Muscle of leg (tissue), 16 donors: ENCODE measurements at places on chromosomes 6 and 20.

DNA sequence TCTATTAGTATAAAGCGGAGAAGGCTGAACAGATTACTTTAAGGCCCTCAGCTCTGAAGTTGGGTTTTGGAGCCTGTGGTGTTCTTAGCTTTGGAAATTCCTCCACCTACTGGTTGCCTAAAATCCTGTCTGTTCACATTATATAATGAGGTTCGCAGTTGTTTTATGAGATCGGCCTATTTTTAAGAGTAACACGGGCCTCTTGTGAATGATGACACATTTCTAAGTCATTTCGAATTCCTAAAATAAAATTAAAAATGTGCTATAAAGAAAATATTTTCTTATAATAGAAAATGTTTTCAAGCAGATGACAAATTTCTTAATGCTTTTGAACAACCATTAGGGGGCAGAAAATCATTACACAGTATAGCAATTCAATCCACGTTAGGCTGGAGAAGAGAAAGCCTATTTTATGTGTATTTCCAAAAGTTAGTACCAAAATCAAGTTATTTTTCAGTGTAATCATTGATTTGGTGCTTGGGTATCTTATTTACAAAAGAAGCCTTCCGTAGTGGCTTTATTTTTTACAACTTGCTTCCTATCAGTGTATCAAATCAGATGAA is 15.8 kb upstream of the FAM8A1 start:
- DNase-seq: peak; percentile 92

DNA sequence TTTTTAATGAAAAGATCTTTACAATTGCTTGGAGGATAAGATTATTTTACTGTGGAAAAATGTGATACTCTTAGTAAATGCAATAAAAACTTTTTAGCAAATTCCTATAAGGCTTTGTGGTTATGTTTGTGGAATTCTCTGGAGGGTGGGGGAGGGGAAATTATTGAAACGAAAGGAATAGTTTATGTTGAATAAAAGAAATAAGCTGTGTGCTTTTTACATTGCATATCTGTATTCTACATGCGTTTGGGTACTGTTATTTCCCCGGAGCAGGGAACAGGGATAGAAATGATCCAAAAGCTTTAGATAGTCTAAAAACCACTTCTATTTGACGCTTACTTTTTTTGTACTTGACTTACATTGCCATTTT is 143.8 kb downstream of the SLC16A10 start:
- DNase-seq: no peak

DNA sequence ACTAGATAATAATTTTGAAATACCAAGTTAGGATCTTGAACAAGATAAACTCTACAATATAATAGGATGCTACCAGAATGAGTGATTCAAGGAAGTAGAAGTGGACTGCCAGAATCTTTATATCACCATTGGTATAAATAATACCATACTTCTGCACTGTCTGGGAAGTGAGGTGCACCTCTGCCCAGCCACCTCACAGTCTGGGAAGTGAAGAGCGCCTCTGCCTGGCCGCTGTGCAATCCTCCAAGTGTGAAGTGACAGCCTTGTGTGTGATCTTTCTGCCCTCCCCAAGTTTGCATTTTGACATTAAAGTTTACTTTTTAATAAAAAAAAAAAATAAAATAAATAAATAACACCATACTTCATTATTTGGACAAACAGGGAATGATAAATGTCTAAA is 18.8 kb downstream of the LATS1 start:
- no peak for DNase-seq

- peak; percentile 78 for DNase-seq
Observed at GRCh38 chr6:52416629-52417151, 3.5 kb upstream of the EFHC1 start.

DNA sequence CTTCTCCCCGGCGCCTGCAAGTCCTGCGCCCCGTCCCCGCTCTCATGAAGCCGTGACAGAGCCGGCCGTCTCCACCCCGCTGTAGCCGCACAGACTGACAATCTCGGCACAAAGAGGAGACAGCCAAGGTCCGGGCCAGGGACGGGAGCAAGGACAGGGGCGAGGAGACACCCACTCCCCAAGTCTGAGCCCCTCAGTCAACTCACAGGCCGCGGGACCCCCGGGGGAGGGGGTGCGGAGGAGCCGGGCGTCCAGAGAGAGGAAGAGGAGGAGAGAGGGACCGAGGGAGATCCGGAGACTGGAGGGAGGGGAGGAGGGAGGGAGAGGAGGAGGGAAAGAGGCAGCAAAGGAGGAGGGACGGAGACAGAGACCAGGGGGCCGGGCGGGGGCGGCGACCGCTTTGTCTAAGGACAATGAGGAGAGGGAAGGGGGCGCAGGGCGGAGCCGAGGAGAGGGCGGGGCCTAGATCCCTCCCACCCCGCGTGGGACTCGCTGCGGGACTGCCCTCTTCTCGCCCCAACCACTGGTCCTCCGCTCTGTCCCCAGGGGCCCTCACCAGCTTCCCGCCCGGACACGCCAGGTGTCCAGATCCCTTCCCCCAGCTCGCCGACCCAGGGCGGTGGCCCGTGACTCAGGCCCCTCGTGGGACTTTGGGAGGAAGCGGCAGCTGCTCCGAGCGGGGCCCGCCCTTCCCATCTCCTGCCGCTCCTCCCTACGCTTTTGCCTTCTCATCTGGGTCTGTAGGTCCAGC is 638 bp upstream of the PPP1R18 start:
- peak; percentile 99 for DNase-seq

GRCh38 chr6:158663625-158664165 is 13.8 kb downstream of the SYTL3 start:
- peak; percentile 78 for DNase-seq

DNA sequence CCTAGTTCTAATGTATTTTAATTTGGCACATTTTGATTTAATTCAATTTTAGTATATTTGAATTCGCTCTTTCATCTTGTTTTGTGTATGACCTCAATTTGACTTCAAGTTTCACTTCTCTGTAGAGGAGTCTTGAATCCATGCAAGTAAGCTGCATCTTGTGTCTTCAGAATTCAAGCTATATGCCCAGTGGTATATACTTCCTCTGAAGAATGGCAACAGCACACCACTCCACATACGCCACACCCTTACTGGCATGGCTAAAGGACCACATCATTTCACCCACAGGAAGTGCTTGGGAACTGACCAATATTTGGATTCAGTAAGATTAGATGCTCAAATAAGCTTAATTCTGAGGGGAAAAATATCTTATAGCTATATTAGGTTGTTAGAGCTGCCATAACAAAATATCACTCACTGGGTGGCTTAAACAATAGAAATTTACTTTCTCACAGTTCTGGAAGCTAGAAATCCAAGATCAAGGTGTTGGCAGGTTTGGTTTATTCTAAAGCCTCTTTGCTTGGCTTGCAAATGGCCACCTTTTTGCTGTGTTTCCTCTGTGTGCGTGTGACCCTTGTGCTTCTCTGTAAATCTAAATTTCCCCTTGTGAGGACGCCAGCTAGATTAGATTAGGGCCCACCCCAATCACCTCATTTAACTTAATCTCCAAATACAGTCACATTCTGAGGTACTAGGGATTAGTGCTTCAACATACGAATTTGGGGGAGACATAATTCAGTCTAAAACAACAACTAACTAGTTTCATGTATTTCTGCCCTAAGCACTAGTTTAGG is 2.8 kb upstream of the ASF1A start:
- peak; percentile 25 for DNase-seq

DNA sequence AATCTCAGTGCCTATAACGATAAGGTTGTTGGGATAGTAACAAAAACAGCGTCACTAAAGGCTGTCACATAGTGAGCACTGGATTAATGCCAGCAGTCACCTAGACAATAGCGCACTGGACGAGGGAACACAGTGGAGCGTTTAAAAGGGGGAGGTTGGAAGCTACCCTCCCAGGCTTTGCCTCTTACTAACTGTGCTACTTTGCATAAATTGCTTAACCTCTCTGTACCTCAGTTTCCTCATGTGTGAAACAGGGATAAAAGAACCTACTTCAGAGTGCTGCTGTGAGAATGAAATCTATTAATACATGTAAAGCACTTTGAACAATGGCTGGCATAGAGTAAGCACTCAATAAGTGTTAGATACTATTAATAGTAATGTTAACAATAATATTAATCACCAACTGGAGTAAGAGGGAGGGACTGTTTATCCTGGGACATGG is 10.5 kb downstream of the BCL2L1 start:
- DNase-seq: peak; percentile 57

DNA sequence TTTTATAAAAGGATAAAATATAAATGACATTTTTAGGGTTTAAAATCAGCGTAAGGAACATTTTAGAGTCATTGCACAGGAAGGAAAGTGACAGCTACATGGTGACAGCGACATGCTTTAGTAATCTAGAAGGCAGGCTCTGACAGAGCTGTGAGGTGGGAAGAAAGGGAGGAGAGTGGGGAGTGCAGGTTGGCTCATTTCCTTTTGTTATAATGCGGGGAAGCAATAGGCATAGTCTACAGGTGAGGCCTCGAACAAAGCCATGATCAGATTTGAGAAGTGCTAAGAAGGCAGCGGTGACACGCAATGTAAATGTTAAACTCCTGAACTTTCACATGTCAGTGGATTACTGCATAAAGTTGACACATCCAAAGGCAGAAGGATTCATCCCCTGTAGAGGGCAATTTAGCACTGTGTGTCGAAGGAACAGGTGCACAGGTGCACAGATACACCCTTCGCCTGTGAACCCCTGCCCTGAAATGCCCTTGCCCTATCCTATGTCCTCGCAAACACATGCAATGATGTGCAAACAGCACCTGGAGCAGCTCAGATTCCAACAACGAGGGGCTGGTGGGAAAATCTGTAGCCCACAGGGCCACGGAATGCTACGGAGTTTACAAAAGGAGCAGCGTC is 32.4 kb upstream of the SMOC2 start:
- DNase-seq: no peak

- no peak for DNase-seq
Observed at GRCh38 chr6:45643126-45643525, 265.4 kb upstream of the SUPT3H start.

- DNase-seq: no peak
Observed at GRCh38 chr20:60446267-60447111, 488.3 kb downstream of the CDH26 start.

DNA sequence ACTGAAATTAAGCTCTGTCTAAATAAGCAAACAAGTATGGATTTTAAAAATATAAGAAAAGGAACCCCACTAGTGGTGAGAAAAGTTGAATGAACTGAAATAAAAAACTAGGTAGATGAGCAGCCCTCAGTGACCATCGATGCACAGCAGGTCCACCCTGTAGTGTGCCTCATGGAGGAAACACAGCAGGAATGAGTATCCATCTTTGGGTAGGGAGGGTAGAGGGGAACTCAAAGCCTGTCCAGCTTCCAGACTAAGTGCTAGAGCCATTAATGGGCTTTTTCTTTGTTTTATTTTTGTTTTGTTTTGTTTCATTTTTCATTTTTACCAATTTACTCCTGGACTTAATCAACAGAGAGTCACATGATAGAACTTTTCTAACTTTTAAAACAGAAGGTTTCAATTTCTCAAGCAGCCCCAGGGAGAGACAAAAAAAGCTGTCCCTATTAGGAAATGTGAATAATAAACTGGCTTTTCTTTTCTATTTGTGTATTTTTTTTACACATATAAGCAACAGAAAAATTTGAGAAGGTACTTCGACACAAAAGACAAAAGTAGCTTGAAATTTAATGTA is 700.6 kb downstream of the HACE1 start:
- no peak for DNase-seq

- no peak for DNase-seq
Observed at GRCh38 chr20:44051661-44052000, 135.4 kb downstream of the JPH2 start.

DNA sequence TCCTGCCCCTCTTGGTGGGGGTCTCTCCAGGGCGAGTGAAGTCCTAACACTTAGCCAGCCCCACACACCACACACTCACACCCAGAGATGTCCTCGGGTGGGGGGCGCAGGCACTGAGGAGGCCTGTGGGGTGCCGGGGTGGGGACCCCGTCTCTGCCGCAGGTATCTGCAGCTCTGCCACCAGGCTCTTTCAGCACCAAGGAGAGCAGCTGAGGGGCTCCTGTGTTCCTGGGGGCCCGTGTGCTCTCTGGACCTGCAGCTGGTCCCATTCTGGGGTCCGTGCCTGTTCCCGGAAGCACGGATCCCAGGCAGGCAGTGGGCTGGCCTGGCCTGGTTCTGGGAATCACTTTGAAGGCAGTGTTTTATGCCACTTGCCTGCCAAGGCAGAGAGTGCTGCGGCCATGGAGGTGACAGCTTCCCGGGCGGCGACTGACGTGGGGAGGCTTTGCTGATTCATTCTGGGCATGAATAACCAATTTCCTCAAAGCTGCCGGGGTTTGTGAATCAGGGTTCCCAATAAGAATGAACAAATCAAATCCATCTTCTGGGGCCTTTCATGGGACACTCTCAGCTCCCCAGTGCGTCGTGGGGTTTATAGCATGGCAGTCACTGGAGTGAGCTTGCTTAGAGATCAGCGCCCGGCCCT is 54.4 kb upstream of the SLCO4A1 start:
- DNase-seq: no peak

DNA sequence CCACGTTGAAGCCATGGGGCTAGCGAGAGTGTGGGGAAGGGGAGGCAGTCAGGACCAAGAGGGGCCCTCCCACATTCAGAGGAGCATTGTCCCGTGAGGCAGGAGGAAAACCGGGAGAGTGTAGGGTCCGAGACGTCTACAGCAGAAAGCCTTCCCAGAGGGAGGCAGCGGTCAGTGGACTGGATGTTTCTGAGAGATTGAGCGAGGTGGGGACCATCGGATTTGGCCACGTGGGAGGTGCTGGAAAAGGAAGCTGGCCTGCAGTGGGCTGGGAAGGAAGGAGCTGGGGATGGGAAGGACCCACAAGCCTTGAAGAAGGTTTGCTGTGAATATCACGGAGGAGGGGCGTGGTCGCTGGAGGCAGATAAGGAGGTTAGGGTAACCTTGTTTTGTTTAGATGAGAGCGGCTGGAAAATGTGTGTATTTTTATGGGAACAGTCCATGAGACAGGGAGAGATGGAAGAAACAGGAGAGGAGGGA is 119.0 kb upstream of the RNF24 start:
- no peak for DNase-seq

DNA sequence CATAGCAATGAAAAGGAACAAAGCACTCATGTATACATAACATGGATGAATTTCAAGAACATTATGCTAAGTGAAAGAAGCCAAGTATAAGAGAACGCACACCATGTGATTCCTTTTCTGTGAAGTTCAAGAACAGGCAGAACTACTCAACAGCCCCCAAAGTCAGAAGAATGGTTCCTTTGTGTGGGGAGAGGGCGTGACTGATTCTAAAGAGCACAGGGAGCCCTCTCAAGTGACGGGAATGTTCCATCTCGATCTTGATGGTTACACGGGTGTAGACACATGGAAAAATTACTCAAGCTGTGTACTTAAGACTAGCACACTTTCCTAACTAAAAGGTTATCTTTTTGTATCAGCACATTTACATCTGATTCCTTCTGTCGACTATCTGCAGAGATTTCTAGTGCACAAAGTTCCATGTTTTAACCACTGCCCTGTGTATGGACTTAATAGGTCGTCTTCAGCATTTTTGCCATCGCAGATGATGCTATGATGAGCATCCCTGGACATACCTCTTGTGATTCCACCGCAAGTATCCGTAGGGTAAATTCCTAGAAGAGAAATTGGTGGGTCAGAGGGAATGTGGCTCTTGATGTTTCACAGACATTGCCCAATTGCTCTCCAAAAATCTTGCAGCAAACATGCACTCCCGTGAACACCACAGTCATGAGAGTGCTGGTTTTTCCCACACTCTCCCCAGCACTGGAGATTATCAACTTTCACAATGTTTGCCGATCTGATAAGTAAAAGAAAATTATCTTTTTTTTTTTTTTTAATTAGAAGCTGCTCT is 279.3 kb downstream of the BMP7 start:
- DNase-seq: no peak

- DNase-seq: no peak
Observed at GRCh38 chr6:165183496-165184140, 125.8 kb downstream of the C6orf118 start.
